ENCODE measurements at places on chromosomes 12 and 14.

DNA sequence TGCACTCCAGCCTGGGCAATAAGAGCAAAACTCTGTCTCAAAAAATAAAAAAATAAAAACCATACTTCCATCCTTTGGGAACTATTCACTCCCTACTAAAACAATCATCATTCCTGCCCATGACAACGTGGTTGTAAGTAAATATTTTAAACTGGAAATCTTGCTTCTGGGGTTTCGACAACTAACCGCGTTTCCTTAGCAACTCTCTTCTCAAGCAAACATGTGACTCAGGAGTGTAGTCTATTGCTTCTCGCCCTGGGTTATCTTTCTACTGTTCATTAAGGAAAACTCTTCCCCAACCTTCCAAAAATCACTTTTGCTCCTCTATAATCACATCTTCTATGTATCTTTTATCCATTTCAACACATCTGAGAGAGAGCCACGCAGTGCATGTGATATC lies 21.8 kb downstream of the APPL2 start:
- peak; percentile 96 for DNase-seq

DNA sequence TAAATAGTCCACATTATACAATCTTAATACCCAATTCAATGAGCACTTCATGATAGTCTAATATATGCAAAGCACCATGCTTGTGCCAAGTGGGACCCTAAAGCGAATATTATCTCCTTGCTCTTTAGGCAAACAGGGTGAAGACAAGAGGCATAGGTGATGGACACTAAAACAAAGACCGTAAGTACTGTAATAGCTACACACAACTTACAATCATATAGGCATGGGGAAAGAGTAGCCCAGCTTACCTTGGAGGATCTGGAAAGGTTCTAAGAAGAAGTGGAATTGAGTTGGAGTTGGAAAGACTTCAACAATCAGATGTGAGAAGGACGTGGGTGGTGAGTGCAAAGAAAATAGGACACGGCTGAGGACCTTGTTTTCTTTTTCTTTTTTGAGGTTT lies 19.1 kb upstream of the BCL2L14 start:
- DNase-seq: no peak

DNA sequence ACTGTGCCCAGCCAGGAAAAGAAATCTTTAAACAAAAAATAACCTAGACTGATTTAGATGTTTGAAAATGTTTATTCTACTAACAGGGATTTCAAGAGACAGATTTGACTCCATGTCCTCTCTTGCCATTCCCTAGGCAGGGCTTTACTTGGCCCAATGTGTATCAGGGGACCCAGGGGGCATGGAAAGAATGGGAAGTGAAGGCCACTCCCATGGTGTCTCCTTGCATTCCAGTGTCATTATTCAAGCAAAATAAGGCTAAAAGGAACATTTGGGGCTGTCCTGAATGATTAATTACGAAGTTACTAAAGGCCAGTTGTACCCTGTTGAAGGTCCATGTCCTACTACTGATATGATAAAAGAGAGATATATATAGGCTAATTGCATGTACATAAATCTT lies 151.9 kb upstream of the ATF7IP start:
- DNase-seq: peak; percentile 22

- no peak for DNase-seq
Measured at GRCh38 chr12:110329710-110330109, 48.7 kb downstream of the ATP2A2 start.

DNA sequence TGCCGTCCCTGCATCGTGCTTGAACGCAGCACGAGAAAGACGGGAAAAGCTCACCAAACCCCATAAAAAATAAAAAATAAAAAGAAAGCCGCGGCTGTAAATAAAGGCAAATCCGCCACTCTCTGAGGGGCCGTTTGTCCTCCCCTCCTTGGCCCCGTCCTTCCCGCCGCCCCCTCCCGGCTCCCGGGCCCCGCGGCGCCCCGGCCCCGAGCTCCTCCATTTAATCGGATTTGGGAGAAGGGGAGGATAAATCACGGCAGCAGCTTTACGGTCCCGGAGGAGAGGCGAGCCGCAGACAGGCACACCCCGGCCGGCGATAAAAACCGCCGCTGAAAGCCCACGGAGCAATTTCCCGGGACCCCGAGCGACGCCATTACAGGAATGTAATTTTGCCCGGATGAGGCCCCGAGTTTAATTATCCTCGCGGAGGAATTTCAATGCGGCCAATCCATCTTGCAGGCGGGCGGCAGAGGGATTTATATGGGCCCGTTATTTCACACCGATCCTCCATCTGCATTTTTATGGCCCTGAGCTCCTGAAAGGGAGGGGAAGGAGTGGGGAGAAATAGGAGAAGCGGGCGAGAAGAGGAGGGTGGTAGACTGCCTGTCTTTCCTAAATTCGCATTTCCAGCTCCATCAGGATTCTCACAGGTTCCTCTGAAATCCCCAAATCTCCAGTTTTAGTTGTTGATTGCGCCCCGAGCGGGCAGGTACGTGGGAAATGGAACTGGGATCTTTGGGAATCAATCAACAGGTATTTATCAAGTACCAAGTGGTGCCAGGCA lies 1.3 kb upstream of the ATP5MC2 start:
- DNase-seq: no peak

DNA sequence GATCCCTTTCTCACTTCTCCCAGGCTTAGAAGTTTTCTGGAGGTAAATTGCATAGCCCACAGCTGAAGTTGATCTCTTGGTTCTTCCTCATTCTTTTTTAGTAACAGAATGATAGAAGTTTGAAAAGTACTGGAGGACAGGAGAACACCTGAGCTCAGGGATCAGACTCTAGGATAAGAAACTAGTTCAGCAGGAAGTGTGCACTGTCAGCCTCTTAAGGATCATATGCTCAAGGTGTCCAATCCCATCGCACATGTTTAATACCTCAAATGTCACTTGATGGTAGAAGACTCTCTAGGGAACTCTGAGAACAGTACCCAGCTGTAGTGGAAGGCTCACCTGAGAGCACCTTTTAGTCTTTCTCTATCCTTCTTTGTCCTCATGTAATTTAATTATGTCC lies 14.7 kb upstream of the LIMA1 start:
- peak; percentile 11 for DNase-seq

DNA sequence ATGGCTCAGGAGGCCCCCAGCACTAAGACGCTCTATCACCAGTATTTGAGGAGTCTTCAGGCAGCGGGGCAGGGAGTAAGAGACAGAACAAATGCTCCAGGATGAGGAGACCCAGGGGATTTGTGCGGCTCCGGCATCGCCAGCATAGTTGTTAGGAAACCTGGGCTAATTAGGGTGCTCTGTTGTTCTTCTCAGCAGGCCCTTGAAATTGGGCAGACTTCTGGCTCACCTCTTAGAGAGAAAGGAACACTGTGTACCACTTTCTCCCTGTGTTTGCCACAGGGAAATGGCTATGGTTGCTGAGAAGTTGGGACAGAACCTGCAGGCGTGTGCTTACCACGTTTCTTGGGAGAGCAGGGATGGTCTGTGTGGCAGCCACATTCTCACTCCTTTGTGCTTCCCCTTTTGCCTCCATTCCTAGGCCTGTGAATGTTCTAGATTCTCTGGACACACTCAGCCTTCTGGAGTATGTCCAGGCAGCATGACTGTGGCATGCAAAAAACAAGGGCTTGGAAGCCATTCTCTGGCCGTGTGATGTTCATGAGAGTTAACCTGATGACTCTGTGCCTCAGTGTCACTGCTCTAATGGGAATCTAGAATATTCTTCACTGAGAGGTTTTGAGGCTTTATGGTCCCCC lies 109.0 kb downstream of the CHST11 start:
- no peak for DNase-seq

GRCh38 chr12:96093543-96094196 lies 58.3 kb upstream of the LTA4H start:
- peak; percentile 53 for DNase-seq

Data from PC-3 (cell line).